ENCODE measurements at places on chromosomes 3 and 15.

GRCh38 chr15:90234096-90234988 lies at the start of gene GDPGP1:
GDPGP1 (plus strand) TSS chr15:90234209; CDS start chr15:90240909, 6,700 bp downstream.
- DNase-seq, result no peak

DNA sequence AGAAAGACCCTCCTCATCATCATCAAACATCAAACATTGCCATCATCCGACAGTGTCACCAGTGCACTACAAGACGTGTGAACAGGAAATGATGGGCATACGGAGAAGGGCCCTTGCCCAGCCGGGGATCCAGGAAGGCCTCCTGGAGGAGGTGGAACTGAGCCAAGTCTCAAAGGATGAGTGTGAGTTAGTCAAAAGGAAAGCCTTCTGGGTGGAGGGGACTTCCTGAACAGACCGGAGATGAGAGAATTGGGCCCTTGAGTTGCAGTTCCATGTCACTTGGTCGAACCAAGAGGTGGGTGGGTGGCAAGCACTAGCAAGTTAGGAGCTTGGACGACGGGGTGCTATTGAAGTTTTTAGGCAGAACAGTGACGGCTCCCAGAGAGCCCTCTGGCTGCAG lies 8.5 kb downstream of the SEMA4B start:
- peak; percentile 35 for DNase-seq

GRCh38 chr15:70351941-70352774 lies 254.4 kb upstream of the TLE3 start:
- DNase-seq, result no peak

DNA sequence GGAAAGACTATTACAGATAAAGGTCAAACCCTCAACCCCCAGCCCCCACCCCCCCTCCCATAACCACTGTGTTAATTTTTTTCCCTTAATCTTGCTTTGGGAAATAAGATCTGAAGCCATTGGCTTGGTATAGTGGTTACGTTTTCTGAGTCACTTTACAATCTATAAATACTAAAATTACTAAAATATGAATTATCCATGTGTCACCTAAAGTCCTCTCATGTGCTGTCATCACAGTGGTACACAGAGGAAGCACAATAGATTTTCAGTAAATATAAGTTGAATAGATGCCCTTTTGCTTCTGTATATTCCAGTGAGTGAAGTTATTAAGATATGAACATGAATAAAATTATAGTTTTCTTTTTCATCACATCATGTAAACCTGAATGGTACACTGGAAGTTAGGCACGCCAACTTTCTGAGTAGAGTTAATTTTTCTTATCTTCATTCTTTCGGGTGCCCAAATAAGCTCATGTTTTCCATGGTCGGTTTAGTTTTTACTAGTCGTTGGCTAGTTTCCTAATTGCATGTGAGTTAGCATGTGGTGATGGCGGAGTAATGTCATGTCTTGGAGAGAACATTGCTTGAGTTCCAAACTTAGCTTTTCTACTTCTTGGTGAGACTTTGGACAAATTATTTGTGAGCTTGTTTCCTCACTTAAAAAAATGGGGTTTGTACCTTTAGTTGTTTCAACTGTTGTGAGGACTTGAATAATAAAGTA lies 11.5 kb downstream of the PPP4R2 start:
- DNase-seq, result no peak

GRCh38 chr3:73804204-73804603 lies 179.5 kb upstream of the PDZRN3 start:
- no peak for DNase-seq

DNA sequence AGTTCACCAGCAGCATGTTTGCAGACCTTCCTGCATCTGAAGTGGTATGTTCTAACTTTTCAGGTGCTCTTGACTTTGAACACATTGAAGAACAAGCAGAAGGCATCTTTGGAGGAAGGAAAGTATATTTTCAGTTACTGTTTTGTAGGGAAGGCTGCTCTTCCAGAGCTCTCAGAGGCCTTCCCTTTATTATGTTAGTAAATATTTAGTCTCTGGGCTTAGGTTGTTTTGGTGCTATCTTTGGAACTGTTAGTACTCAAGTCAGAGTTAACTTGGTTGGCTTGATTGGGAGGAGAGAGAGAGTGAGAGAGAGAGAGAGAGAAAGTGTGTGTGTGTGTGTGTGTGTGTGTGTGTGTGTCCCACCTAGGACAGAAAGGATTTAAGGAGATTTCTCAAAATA lies 188.2 kb downstream of the ITPR1 start:
- DNase-seq, result no peak

Measured in stimulated activated CD8-positive, alpha-beta memory T cell treated with anti-CD3 and anti-CD28 coated beads, Interleukin-7, amount 100 ng/mL, for 48 hours (primary cell).